ENCODE measurements at places on chromosomes 2 and 18.

- no peak overlapping the region for H3K27ac ChIP-seq
- no peak overlapping the region for H3K4me3 ChIP-seq
- H3K4me1 ChIP-seq, result peaks cover 10% of the 10 kb centered on the region
- no peak for DNase-seq
- H3K36me3 ChIP-seq, result no peaks in the 10 kb centered on the region
- no peaks in the 10 kb centered on the region for H3K27me3 ChIP-seq
Measured at GRCh38 chr2:128541448-128541847, 222.8 kb upstream of the HS6ST1 start.

DNA sequence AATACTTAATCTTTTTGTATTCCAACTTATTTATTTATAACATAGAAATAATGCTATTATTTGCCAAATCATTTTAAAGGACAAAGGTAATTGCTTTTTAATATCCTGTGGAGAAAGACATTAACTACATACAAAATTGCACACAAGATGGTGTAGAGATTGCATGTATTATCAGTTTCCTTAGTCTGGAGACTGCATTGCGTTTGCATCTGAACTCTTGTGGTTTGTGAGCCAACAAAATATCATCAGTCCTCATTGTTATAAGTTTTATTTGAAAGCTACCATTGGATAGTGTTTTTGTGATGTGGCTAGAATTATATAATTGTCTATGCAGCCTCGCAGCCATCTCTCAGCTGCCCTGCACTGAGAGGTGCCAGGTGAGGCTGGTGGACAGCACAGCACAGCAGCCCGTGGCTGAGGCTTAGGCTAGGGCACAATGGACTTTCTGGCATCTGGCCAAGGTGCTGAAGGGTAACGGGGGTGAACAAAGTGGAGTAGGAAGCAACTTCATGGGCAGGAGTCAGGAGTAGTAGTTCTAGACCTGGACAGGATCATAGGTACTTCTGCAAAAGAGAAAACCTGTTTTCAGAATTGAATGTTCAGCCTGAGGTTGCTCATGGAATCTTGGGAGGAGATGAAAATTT is 15.1 kb downstream of the RASGRP3 start:
- DNase-seq, result peak; percentile 37
- H3K4me1 ChIP-seq, result no peaks in the 10 kb centered on the region
- H3K4me3 ChIP-seq, result no peak overlapping the region
- H3K27ac ChIP-seq, result no peak overlapping the region
- H3K27me3 ChIP-seq, result no peaks in the 10 kb centered on the region

DNA sequence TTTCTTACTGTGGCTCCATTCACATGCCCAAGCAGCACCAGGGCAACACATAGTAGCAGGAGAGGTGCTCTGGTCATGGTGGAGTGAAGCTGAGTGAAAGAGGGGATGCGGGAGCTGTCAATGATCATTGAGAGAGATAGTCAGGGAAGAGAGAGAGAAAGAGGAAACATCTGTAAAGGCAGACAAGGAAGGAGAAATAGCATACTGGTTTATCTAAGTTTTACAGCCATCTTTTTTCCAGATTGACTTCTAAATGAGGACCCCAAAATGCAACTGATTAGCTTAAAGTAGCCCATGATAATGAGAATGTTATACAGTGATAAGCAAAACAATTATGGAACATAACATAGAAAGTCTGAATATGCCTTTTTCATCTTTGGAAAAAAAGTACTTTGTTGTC is at the start of gene C2orf66:
Gene C2orf66 (minus strand): TSS at position 96 of the 400 bp plus-strand sequence. CDS start 19 bp downstream, at position 77.
- H3K36me3 ChIP-seq, result no peaks in the 10 kb centered on the region
- no peak within 1 kb of the TSS for H3K4me3 ChIP-seq
- no peak for DNase-seq
- H3K4me1 ChIP-seq, result no peaks in the 10 kb centered on the region
- H3K27ac ChIP-seq, result no peak within 1 kb of the TSS
- no peaks in the 10 kb centered on the region for H3K27me3 ChIP-seq

- no peaks in the 10 kb centered on the region for H3K4me1 ChIP-seq
- no peak overlapping the region for H3K4me3 ChIP-seq
- H3K27ac ChIP-seq, result no peak overlapping the region
- DNase-seq, result no peak
Measured at GRCh38 chr2:29249666-29250253, 134.5 kb downstream of the CLIP4 start.

- no peaks in the 10 kb centered on the region for H3K4me1 ChIP-seq
- no peaks in the 10 kb centered on the region for H3K27me3 ChIP-seq
- DNase-seq, result no peak
- no peaks in the 10 kb centered on the region for H3K36me3 ChIP-seq
- no peak overlapping the region for H3K27ac ChIP-seq
Measured at GRCh38 chr2:140589696-140590095, 1541.1 kb downstream of the LRP1B start.

GRCh38 chr18:79507076-79507545 is 111.4 kb downstream of the NFATC1 start:
- no peak for DNase-seq
- H3K36me3 ChIP-seq, result no peaks in the 10 kb centered on the region
- peak overlapping the region; percentile 90 for H3K27ac ChIP-seq
- no peak overlapping the region for H3K4me3 ChIP-seq
- no peaks in the 10 kb centered on the region for H3K27me3 ChIP-seq
- peaks cover 6% of the 10 kb centered on the region for H3K4me1 ChIP-seq

DNA sequence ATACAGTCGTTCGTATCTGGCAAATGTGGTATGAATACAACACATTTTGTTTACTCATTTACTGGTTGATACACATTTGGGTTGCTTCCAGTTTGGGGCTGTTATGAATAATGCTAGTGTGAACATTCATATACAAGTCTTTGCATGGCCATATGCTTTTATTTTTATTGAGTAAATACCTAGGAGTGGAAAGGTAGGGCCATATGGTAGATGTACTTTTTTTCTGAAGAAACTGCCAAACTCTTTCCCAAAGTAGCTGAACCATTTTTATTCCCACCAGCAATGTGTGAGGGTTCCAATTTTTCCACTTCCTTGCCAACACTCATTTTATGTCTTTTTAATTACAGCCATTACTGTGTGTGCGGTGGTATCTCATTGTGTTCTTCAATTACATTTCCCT is 496.2 kb upstream of the NRXN1 start:
- no peak overlapping the region for H3K4me3 ChIP-seq
- no peak for DNase-seq
- no peaks in the 10 kb centered on the region for H3K36me3 ChIP-seq
- H3K4me1 ChIP-seq, result no peaks in the 10 kb centered on the region

DNA sequence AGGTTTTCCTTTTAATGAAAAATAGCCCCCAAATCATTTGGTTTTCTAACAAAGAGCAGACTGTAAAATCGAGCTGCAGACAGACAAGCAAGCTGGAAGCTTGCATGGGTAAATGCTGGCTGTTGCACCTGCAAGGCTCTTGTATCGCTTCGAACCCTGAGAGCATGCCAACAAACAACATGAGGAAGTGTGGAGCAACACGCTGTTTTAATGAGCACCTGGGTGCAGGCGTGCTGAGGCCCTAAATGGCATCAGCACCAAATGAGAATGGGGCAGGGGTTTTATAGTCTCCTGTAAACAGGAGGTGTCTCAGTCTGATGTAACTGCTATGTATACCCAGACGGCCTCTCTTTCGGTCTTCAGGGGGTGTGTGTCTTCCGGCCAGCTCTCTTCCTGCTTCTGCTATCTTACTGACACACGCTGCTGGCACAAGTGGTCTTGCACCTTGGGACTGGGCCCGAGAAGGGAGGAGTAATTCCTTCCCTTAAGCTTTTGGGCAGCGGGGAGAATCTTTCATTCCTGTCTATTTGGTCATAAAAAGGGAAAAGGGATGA is 31.9 kb upstream of the CDH2 start:
- H3K36me3 ChIP-seq, result no peaks in the 10 kb centered on the region
- no peak for DNase-seq
- H3K4me1 ChIP-seq, result no peaks in the 10 kb centered on the region
- no peak overlapping the region for H3K27ac ChIP-seq
- no peak overlapping the region for H3K4me3 ChIP-seq

GRCh38 chr2:132588576-132588975 is 81.4 kb downstream of the LYPD1 start:
- no peaks in the 10 kb centered on the region for H3K36me3 ChIP-seq
- no peaks in the 10 kb centered on the region for H3K27me3 ChIP-seq
- no peak overlapping the region for H3K27ac ChIP-seq
- DNase-seq, result no peak

DNA sequence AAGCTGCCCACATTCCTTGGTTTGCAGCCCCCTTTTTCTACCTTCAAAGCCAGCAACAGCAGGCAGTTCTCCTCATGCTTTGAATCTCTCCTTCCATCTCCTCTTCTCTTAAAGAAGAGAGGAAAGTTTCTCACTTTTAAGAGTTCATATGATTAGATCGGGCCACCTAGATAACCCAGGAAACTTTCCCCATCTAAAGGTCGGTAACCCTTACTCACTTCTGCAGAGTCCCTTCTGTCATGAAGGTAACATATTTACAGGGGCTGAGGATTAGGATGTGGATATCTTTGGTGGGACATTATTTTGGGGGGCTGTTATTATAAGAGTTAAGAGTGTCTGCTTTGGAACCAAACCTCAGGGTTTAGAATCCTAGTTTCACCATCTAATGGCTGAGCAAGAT is 51.0 kb downstream of the HNRNPLL start:
- H3K27me3 ChIP-seq, result no peaks in the 10 kb centered on the region
- no peaks in the 10 kb centered on the region for H3K36me3 ChIP-seq
- no peak overlapping the region for H3K4me3 ChIP-seq
- DNase-seq, result no peak
- no peak overlapping the region for H3K27ac ChIP-seq
- no peaks in the 10 kb centered on the region for H3K4me1 ChIP-seq

DNA sequence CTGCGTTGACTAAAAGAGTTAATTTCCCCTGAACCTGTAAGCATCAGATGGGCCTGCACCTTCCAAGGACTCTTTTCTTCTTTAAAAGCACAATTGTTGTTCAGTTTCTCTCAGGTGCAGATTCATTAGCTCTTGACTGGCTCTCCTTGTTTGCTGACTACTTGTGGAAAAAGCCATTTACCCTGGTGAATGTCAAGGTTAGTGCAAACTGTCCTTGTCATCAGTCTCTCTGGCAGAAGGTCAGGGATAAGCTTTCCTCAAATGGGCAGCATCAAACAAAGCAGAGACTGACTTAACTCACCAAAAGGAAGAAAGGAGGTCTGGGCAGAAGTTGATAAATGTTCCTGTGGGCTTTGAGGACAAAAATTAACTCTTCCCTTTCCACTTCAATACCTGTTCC is 922.7 kb downstream of the BCL11A start:
- no peak for DNase-seq
- no peaks in the 10 kb centered on the region for H3K36me3 ChIP-seq
- no peak overlapping the region for H3K4me3 ChIP-seq
- no peak overlapping the region for H3K27ac ChIP-seq
- H3K4me1 ChIP-seq, result no peaks in the 10 kb centered on the region

DNA sequence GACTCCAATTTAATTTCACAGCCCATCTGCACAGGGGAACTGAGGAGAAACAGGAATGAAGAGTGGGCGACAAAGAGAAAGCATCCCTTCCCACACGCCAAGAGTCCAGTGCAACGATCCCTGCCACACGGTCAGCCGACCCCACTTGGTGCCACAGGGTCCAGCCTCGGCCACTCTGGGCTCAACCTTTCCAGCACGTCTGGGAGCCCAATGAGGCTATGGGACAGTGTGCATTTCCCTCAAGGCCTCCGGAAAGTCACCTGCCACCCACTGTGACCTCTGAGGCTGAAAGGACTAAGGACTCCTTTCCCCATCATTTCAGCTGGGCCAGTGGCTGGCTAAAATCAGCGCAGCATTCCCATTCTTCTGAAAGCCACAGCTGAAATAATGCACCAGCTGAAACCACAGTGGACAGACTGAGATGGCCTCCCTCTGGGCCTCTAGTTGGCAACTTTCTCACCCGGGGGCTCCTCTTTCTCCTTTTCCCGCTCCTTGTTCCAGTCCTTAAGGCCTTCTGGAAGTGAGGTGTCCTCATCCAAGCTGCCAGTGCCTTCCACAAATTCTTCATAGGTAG is 21.2 kb downstream of the TUBB6 start:
- peaks cover 11% of the 10 kb centered on the region for H3K36me3 ChIP-seq
- no peak for DNase-seq
- H3K27ac ChIP-seq, result no peak overlapping the region
- no peaks in the 10 kb centered on the region for H3K27me3 ChIP-seq
- H3K4me3 ChIP-seq, result no peak overlapping the region
- H3K4me1 ChIP-seq, result peaks cover 4% of the 10 kb centered on the region

DNA sequence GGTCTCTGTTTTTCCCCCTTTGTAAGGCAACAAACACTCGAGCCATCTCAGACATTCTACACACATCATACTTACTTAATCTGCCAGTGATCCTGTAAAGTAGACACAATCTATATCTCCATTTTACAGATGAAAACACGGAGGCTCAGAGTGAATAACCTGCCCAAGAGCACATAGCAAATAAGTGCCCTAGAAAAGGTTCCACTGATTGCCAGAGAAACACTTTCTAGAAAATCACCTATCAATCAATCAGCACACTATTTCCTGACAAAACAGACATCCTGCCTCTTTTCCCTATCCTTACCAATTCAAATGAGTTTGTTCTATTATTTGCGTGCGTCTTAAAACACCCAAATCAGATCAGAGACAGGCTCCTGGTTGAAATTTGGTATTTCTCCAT is 23.9 kb downstream of the SLC66A3 start:
- H3K4me3 ChIP-seq, result no peak overlapping the region
- no peak overlapping the region for H3K27ac ChIP-seq
- H3K27me3 ChIP-seq, result no peaks in the 10 kb centered on the region
- H3K36me3 ChIP-seq, result no peaks in the 10 kb centered on the region
- no peaks in the 10 kb centered on the region for H3K4me1 ChIP-seq

GRCh38 chr2:227339098-227339599 is 14.1 kb downstream of the MFF start:
- no peak overlapping the region for H3K27ac ChIP-seq
- peaks cover 3% of the 10 kb centered on the region for H3K36me3 ChIP-seq
- no peak overlapping the region for H3K4me3 ChIP-seq
- no peak for DNase-seq
- H3K4me1 ChIP-seq, result no peaks in the 10 kb centered on the region
